ENCODE measurements at places on chromosomes 4 and X.

DNA sequence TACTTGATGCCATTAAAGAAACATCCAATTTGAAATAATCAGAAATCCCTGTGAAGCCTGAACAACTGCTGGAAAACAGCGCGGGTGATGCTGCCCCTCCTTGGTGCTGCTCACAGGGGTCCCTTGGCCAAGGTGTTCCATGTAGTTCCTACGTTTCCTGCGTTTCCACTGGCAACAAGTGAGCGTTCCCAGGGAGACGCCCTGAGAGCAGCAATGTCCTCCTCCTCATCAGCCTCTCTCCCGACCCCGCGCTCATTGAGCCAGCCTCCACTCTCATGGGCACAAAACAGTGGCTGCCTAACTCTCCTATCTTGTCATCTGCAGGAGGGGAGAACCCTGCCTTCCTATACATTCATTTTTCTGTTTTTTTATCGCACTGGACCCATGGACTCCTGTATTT lies 18.9 kb downstream of the LETM1 start:
- no peak for DNase-seq

- DNase-seq, result no peak
These were observed 57.7 kb downstream of the NEIL3 start for GRCh38 chr4:177367336-177367735.

- no peak for DNase-seq
These were observed 142.0 kb upstream of the TEX13D start for GRCh38 chrX:124190440-124190839.

DNA sequence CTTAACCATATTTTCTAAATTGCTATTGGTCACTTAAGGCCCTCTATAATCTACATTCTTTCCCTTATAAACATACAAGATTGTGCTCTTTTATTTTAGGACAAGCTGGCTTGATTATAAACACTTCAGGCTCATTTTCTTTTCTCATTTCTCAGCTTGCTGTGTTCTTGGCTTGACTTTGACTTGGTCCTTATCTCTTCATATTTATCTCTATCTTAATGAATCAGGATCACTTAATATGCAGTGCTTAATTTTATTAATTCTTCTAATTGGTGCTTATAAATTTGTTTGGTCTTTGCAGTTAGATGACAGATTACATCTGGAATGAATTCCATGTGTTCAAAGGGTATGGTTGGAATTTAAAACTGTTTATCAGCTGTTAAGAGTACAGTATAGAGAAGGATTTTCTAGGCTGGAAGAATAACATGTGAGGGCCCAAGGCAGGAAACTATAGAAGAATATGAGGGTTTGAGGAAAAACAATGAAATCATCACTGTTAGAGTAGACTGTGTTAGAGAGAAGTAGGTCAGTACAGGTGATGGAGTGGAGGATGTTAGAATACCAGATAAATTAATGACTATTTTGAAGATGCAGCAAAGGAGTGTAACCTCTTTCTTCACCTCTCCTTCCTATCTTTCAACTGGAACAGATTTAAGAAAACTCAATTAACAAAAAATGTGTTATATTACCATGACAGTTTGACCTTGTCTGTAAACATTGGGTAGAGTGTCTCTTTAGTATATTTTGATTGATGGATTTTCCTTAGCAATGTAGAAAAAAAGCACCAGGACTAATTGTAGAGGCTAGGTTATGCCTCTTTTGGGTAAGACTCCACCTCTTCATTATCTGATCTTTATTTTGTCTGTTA lies 169.6 kb downstream of the RAPGEF2 start:
- DNase-seq, result no peak

GRCh38 chrX:39480963-39481362 lies 616.8 kb downstream of the BCOR start:
- DNase-seq, result no peak

DNA sequence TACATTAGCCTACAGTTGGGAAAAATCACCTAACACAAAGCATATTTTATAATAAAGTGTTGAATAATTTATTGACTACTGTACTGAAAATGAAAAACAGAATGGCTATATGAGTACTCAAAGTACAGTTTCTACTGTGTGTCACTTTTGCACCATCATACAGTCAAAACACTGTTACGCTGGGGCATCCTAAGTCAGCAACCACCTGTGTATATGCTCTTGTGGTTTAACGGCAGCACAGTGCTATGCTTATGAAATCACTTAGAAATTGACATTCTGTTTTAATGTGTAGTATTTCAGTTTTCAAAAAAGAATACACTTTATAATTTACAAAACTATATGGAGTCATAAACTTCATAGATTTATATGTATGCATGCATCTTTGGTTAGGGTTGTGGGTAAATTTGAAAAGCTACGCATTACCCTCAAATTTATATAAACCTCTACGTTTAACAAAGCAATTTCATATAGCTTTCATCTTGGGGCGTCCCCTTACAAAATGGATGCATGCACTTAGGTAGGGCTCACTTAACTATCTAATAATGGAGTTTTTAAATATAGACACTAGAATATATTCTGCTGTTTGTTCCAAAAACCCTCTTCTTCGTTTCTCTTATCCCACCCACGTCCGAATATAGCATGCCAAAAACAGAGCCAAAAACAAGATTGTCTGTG lies 690 bp upstream of the NEIL3 start:
- no peak for DNase-seq

GRCh38 chrX:85994797-85995196 lies 52.6 kb downstream of the CHM start:
- no peak for DNase-seq

GRCh38 chr4:150415213-150415612 lies 166.7 kb upstream of the MAB21L2 start:
- no peak for DNase-seq

GRCh38 chr4:115292320-115293092 lies 179.1 kb upstream of the NDST4 start:
- no peak for DNase-seq

DNA sequence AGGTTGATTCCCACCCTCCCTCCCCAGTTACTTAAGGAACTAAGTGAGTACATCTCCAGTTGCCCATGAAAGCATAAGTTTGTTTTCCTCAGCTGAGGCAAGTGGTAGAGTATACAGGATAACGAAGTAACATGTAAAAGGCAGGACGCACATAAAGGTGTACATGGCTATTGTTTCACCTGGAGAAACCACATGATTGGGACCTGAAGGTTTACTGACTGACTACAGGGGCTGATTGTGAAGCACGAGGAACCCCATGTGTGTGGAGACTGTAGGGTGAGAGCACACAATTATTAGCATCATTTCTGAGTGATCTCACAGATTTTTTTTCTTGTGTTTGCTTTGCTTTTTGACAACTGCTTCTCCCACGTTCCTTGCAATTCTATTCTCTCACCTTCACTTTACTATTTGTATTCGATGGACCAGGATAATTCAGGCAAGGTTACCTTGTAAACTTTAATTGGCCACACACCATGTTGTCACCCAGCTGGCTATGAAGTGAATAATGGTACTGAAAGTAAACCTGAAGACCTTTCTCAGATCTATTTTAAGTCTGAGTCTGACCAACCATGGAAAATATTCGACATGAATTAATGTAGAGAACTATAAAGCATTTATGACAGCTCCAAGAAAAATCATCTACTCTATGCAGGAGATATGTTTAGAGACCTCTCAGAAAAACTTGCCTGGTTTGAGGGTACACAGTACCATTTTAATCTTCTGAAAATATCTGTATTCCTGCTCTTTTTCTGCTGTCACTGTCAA lies 102.5 kb upstream of the MYOZ2 start:
- no peak for DNase-seq

DNA sequence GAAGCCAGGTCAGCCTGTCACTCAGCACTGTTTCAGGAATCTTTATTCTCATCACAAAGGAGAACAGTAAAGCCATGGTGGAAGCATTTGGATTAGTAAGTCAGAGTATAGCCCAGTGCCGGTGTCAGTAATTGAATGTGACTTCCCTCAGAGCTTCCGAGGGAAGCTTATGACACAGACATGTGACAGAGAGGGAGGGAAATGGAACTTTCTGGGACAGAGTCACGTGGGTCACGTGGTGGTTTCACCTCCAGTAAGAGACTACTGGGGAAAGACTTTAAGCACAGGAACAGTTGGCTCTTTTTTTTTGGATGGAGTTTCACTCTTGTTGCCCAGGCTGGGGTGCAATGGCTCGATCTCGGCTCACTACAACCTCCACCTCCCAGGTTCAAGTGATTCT lies 53.3 kb upstream of the CCDC160 start:
- no peak for DNase-seq

DNA sequence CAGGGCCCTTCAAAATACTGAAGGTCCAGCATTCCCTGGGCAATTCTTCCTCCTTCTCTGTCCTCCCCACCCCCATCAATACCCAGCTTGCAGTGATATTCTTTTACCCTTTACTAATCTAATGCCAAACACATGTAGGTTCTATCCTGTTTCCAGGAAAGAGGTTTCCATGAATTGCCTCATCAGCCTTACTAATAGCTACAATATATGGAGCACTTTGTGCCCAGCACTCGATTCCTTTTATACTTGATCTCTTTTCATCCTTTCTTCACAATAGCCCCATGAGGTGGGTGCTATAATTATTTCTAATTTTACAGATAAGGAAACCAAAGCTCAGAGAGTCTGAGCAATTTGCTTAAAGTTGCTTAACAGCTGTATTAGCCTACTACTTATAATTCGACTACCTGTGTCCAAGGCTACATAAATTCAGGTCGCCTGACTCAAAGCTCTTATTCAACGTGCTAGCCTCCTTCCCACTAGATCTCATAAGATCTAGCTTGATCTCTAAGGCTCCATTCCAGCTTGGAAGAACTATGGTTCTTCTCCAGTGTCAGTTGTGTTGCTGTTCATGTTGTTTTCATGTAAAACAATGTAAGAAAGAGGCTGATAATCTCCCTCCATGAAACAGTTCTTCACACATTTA lies 229.6 kb upstream of the PGRMC2 start:
- DNase-seq, result no peak

GRCh38 chr4:2786794-2787229 lies 6.1 kb upstream of the SH3BP2 start:
- no peak for DNase-seq

- no peak for DNase-seq
These were observed 156.6 kb downstream of the GRIA3 start for GRCh38 chrX:123340696-123341095.

GRCh38 chrX:101999644-102000539 lies 68.1 kb upstream of the ZMAT1 start:
- no peak for DNase-seq

DNA sequence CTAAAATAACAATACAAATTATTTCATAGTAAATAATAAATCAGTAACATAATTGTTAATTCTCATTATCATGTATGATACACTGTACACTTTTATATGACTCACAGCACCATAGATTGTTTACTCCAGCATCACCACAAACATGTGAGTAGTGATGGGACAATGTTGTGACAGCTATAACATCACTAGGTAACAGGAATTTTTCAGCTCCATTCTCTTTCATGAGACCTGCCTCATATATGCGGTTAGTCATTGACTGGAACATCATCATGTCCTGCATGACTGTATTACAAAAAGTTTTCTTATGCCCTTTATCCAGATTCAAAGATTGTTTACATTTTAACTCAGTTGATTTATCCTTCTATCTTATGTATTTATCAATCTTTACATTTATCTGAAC lies 1530.0 kb downstream of the PCDH18 start:
- no peak for DNase-seq

DNA sequence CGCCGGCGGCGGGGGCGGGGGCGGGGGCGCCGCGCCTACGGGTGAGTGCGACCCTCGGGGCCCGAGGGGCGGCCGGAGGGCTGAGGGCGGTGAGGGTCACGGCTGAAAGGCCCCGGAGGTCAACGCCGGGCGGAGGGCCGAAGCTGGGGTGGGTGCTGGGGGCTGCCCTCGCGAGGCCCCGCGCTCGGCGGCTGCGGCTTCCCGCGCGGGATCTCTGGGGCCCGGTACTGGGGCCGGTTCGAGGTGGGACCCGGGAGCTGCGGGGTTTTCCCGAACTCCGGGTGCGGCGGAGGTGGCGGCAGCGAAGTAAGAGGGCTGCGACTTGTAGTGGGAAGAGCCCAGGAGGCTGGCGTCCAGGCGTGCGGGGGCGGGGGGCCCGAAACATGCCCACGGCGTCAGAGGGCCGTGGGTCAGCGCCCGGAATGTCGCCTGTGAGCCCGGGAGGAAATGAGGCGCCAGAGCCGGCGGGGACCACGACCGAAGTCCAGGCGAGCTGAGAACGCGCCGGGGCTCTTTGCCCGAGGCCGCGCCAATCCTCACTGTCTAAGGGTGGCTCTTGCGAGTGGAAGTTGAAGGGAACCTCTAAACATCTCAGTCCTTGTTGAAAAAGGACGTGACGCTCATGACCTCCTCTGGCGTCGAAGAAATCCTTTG lies 407 bp downstream of the IL13RA1 start:
- no peak for DNase-seq

GRCh38 chrX:18390941-18391538 lies 34.4 kb upstream of the CDKL5 start:
- peak; percentile 3 for DNase-seq

GRCh38 chr4:25182937-25183336 lies 22.7 kb upstream of the SEPSECS start:
- DNase-seq, result no peak

DNA sequence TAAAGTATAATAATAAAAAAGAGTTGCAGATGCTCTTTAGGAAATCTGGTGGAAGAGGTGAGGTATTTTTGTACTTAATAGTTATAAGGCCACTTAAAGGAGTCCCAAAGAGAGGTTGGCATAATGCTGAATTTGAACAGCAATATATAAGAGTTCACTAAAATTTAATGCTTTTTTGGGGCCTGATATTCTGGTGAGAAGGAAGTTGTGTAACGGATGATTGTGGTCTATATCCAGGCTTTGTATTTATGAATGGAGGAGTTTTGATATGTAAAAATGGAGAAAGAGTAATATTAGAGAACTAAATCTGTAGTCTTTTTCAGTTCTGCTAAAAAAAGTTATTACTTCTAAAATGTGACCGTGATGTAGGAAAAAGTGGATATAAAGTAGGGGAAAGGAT lies 20.4 kb downstream of the BMP2K start:
- DNase-seq, result no peak

DNA sequence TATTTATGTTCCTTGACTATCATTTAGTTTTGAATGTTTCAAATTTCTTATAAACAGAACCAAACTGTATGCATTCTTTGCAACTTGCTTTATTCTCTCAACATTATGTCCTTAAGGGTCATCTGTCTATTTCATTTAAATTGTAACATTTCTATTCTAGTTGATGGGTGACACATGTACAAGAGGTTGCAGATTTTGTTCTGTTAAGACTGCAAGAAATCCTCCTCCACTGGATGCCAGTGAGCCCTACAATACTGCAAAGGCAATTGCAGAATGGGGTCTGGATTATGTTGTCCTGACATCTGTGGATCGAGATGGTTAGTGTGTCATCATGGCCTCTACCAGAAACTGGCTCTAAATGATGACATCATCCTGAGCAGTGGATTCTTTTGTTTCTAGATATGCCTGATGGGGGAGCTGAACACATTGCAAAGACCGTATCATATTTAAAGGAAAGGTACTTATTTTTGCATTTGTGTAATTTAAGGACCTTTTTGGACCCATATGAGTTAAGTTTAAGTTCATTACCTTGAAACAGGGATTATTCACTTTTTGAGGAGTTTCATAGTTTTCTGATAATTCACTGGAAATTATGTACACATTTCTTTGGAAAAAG lies 6.1 kb downstream of the LIAS start:
- no peak for DNase-seq

GRCh38 chr4:100198061-100198460 lies 7.8 kb upstream of the DDIT4L start:
- no peak for DNase-seq

All from NCI-H2081 treated with DMSO at 0.1 percent for 48 hours (cell line).